ENCODE measurements at places on chromosomes 1 and 21.

GRCh38 chr1:151352021-151352718, 5.1 kb upstream of the RFX5 start:
- DNase-seq = peak; percentile 36

- no peak for DNase-seq
Observed at GRCh38 chr1:228792601-228793000, 57.3 kb downstream of the RHOU start.

DNA sequence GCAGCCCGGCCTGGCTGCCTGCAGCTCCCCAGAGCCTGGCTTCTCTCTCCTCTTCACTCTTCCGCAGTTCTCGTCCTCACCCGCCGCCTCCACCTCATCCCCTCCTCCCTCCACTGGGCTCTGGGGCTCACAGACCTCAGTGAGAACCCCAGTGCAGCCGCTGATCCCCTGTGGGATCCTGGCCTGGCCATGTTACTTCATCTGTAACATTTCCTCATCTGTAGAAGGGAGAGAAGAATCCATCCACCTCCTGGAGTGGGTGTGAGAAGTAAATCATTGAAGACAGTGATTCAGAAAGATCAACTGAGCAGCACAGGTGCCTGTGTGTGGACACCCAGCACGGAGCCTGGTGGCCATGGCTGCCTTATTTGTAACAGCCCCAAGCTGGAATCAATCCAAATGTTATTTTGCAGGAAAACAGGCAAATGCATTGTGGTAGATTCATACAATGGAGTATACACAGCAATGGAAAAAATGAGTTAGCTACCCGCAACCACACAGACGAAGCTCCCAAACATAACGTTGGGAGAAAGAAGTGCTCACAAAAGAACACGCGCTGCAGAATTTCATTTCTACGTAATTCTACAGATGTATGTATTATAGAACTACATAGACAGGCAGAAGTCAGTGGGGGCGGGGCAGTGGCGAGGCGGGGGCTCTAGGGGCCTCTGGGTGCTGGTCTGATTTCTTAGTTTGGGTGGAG, 8.7 kb downstream of the LAPTM5 start:
- DNase-seq = no peak

- DNase-seq = no peak
Observed at GRCh38 chr1:223328566-223328965, 35.4 kb downstream of the SUSD4 start.

DNA sequence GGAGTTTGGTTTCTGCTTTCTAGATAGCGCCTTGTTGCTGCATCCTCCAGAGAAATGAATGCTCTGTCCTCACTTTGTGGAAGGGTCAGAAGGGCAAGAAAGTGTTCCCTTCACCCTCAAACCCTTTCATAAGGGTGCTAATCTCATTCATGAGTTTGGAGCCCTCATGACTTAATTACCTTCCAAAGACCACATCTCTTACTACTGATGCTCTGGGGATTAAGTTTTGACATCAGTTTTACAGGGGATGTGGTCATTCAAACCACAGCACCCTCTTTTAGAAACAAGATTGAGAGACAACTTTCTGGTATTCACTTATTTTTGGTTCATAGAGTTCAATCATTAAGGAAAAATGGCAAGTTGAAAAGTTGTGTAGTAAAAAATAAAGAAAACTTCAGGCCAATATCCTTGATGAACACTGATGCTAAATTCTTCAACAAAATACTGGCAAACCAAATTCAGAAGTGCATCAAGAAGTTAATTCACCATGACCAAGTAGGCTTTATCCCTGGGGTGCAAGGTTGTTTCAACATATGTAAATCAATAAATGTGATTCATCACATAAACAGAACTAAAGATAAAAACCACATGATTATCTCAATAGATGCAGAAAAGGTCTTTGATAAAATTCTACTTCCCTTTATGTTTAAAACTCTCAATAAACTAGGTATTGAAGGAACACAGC, 442.1 kb downstream of the PTBP2 start:
- DNase-seq = no peak

GRCh38 chr21:23021481-23021880, 2023.3 kb downstream of the NCAM2 start:
- no peak for DNase-seq
